ENCODE measurements at places on chromosomes 1 and 21.
A peak's percentile ranks its signal among the peaks of the same experiment; 100 is the strongest.

DNA sequence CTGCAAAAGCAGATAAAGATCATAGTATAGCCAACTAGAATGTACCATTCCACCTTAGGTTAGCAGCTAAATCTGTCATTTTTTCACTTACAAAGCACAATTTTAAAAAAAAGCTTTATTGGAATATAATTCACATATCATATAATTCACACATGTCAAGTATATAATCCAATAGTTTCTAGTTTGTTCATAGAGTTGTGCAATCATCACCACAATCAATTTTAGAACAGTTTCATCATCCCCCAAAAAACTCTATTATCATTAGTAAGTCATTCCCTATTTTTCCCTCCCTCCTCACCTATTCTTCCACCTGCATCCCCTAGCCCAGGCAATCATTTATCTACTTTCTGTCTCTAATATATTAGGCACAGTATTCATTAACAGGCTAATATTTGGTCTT is 32.0 kb upstream of the INSL5 start:
- no peak for DNase-seq

GRCh38 chr1:230327892-230328284 is 98.2 kb downstream of the PGBD5 start:
- DNase-seq: peak; percentile 82

DNA sequence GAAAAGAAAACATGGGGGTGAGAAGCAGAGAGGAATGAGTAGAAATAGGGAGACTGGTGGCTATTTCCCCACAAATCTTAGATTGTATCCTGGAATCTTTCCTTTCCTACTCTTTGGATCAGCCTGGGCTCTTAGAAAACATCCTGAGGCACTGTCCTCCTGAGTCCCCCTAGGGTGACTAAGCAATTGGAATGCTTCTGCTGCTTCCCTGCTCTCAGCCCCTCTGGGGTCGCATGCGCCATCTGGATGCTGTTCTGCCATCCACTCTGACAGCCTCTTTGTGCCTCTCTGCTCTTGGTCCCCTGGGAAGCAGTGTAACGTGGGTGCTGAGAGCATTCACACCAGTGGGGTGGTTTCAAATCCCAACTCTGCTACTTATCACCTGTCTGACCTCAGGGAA is 443.0 kb downstream of the SIPA1L2 start:
- peak; percentile 52 for DNase-seq

DNA sequence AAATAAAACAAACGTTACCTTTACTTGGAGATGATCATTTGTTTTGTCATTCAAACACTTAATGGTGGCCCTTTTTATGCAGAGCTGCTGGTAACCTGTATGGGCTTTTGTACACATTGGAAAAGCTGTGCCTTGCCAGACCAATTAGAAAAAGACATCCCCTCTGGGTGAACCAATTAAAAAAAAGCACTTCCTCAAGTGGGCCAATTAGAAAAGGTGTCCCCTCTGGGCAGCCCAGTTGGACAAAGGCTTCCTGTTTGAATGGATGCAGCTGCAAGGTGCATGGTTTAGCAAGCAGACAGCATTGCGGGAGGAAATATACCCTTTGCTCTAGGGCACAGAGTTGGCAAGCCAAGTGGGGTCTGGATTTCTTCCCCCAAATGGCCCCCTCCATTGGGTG is 21.6 kb downstream of the HUNK start:
- peak; percentile 36 for DNase-seq

- no peak for DNase-seq
These were observed 10.7 kb upstream of the GPR153 start for GRCh38 chr1:6271554-6271953.

- DNase-seq: no peak
These were observed 123.4 kb downstream of the AK5 start for GRCh38 chr1:77405186-77405585.

DNA sequence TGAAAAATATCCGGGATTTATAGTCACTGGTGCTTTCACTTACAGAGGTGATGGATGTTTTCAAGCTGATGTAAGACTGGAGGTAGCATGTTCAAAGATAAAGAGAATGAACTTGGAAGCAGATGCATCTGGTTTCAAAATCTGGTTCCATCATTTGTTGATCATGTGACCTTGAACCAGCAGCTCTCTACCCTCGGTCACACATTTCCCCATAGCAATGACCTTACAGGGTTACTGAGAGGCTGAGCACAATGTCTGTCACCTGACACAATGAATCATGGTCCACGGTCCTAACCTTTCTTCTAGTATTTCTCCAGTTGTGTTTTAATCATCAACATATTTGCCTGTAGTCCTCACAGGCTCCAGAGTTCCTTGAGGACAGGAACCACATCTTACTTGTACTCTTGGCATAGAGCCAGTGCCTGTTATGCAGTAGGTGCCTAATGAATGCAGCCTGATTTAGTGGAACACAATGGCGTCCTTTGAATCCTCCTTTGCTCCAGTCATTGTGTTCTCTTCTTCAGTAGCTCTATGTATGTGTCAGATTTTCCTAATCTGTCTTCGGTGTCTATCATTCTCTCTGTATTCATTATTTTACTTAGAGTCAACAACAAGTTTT is 667.3 kb downstream of the PTPRU start:
- DNase-seq: no peak

DNA sequence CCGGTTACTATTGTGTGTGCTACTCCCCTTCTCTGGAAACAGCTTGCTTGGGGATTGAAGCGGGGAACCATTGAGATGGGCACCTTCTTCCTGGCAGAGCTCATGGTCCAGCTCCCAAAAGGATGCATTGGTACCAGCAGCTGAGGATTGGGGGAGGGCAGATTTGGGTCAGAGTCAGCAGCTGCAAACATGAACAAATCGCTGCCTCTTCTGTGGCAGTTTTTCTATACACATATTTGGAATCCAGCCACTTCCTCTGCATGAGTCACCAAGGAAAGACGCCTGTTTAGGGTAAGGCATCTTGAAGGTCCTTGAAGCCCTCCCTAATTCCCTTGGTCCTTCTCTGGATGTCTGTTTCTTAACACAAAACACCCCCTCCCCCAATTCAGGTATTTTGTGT is 104.7 kb downstream of the DAB1 start:
- DNase-seq: no peak

DNA sequence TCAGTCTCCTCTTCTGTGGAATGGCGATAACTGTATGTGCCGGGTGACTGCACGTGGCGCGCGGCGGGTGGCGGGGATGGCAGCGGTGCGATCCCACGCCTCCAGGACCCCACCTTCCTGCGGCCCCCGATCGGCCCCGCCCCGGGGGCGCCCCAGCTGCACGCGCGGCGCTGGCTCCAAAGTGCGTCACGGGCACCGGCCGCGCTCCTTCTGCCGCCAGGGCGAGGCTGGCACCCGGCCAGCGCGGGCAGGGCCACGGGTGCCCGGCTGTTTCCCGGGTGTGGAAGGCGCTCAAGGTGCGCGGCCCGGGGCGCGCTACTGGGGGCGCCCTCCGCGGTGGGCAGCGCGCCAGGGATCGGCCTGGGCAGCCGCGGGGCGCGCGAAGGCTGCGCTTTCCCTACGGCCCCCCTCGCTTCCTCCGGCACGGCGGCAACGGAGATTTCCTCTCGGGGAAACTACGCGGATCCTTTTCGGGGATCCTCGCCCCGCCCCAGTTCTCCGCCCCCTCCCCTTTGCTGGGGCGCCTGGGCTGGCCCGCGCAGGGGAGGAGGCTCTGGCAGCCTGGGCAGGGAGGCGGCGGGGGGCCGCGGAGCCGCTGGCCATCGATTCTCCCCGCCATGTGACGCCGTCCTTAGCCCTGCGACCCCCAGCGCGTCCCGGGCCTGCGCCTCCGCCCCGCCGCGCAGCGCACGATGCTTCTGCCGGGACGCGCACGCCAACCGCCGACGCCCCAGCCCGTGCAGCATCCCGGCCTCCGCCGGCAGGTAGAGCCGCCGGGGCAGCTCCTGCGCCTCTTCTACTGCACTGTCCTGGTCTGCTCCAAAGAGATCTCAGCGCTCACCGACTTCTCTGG is at the start of gene EVA1C:
Gene EVA1C (plus strand): TSS at position 545 of the 853 bp plus-strand sequence. CDS start 148 bp downstream, at position 693.
- peak; percentile 86 for DNase-seq

GRCh38 chr1:25610822-25611630 is 5.6 kb upstream of the MAN1C1 start:
- DNase-seq: no peak

- no peak for DNase-seq
These were observed 149.5 kb downstream of the FGGY start for GRCh38 chr1:59446257-59446901.

- DNase-seq: no peak
These were observed 16.0 kb upstream of the COG2 start for GRCh38 chr1:230626232-230626631.

- DNase-seq: peak; percentile 67
These were observed 30.5 kb upstream of the B3GALT2 start for GRCh38 chr1:193216920-193217319.

DNA sequence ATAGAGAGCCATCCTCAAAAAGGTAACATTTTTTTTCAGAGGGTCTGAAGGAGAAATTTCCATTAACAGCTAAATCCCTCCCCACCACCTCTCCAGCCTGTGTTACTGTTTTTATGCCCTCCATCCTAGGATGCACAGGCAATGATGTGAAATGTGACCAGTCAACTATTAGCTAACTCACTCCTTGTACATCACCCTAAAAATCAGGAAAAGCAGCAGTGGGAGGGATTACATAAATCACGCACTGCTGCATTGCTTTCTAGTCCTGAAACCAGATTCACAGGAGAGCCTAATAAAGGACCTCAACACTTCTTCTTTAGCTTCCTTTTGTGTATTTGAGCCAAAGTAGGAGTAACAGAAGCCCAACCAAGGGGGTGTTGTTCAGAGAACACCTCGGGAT is 66.3 kb downstream of the LMO4 start:
- no peak for DNase-seq

- peak; percentile 98 for DNase-seq
These were observed 95.6 kb downstream of the LAMC2 start for GRCh38 chr1:183281553-183282091.

GRCh38 chr21:45184869-45185268 is 102.8 kb downstream of the POFUT2 start:
- no peak for DNase-seq

DNA sequence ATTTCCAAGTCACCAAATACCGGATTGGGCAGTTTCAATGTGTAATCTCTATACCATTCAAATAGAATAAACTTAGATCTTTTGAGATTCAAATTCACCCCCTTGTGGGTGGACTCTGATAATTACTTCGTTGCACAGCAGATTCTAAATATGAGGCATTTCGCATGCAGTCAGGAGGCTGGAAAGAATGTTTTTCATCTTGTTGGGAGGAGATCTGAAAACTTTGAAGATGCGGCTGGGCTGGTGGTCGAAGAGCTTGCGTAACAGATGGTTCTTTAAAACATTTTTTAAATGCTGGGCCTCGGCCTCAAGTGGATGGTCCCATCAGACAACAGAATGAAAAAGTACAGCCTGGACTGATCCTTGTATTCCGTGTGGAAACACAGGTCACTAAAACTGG is 10.4 kb downstream of the NR5A2 start:
- DNase-seq: no peak

GRCh38 chr1:188027613-188028012 is 1198.9 kb downstream of the PLA2G4A start:
- no peak for DNase-seq

- no peak for DNase-seq
These were observed 49.8 kb downstream of the GIPC2 start for GRCh38 chr1:78095593-78095992.

- peak; percentile 87 for DNase-seq
These were observed 183.5 kb downstream of the RUNX1 start for GRCh38 chr21:34865400-34866241.

- DNase-seq: no peak
These were observed 184.6 kb downstream of the TGFB2 start for GRCh38 chr1:218529646-218530300.

DNA sequence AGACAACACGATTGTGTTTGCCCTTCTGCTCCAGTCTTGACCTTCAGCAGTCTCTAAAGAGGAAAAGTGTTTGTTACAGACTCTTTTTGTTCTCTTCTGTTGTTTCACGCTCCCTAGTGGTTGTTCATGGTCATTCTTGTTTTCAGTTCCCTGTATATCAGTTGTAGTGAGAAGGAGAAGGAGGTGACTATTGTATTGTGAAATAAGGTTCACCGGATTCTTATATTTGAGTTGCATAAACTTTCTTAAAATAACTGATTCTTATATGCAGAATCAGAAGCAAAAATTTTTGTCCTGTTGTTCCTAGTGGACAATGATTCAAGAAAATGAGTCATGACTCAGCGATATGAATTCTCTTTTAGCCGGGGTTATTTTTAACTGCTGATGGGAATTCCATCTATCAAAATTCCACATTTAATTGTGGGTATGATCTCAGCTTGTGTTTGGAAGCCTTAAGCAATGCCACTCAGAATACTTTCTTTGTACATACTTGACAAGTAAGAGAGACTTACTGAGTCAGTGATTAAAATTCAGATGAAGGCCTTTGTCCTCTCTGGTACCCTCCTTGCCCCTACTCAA is 152.2 kb downstream of the CLEC20A start:
- no peak for DNase-seq

DNA sequence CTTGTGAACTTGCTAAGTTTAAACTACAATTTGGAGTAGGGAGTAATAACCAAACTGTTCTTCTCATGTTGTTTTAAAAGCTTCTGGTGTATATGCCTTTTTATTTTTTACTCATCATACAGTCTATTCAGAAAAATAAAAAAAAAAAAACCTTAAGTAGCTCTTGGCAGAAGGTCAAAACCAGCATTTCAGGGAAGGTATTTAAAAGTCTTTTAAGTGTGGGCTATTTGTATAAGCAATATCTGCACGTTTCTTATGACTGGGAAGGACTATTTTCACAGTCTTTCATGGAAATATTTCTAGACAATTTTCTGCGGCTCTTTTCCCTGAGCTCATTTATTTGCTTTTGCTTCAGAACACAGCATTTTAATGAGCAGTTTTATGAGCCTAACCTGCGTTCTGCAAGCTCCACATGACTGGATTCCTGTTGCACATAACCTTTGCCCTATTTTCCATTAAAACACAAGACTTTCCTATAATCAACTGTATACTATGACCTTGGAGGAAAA is 60.9 kb upstream of the C1orf105 start:
- DNase-seq: no peak

- DNase-seq: no peak
These were observed 226.4 kb upstream of the DPYD start for GRCh38 chr1:98147280-98147679.

- peak; percentile 87 for DNase-seq
These were observed 164.1 kb downstream of the GALNT2 start for GRCh38 chr1:230230948-230231773.

- no peak for DNase-seq
These were observed 568.8 kb downstream of the LMO4 start for GRCh38 chr1:87897481-87897880.
